ENCODE measurements at places on chromosomes 5 and 9.

- no peak for DNase-seq
These were observed 712 bp upstream of the HSPA4 start for GRCh38 chr5:133051061-133051541.

DNA sequence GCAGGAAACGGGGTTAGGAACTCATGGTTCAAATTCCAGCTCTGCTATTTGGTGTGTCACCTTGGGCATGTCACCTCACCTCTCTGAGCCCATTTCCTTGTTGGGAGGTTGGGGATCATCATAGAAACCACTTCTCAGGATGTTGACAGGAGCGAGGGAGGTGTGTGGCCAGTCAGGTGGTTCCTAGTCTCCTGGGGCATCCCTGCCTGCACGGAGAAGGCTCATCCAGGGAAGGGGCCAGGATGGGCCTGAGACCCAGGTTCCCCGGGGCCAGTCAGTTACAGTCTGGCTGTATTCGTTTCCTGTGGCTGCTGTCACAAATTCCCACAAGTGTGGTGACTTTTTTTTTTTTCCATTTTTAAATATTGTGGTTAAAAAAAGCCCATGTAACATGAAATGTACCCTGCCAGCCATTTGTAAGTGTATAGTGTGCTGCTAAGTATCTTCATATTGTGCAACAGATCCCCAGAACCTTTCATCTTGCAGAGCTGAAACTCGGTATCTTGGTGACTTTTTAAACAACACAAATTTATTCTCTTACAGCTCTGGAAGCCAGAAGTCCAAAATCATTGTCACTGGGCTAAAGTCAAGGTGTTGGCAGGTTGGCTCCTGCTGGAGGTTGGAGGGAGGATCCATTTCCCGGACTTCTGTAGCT, 78.7 kb upstream of the UNC5A start:
- peak; percentile 4 for DNase-seq

DNA sequence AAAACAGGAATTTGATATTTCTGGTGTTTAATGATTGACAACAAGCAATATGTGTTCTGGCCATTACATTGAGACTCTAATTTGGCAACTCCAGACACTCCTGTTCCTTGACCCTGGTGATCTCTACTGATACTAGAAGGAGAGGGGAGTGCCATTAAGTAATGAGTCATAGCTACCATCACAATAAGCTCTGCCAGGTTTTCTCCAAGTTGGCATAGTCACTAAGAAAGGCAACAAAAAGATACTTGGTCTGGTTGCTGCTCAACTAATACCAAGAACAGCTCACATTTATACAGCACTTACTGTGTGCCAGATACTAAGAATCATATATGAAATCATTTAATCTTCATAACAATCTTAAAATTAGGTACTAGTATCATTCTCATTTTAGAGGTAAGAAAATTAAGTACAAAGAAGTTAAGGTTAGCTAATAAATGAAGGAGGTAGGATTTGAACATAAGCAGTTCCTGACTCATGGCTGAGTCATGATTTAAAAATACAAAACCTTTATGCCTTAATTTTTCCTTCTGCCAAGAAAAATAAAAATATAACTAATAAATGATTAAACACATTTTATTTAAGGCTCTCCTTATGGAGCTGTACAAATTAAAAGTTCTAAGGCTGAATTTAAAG, 19.9 kb upstream of the PRXL2C start:
- DNase-seq: no peak

DNA sequence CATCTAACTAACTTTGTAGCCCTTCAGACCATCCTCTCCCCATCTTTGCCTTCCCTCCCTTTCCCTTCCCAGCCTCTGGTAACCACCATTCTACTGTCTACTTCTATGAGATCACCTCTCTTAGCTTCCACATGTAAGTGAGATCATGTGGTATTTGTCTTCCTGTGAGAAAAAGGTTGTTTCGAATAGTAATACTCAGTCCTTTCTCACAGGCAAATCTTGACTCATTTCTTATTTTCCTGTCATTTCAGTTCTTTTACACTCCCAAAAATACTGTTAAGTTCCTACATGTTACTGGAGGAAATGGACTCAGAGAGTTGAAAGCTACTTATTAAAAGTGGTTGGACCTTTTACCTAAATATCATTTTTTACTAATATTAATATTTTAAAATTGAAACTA, 82.1 kb downstream of the SLF1 start:
- DNase-seq: no peak

DNA sequence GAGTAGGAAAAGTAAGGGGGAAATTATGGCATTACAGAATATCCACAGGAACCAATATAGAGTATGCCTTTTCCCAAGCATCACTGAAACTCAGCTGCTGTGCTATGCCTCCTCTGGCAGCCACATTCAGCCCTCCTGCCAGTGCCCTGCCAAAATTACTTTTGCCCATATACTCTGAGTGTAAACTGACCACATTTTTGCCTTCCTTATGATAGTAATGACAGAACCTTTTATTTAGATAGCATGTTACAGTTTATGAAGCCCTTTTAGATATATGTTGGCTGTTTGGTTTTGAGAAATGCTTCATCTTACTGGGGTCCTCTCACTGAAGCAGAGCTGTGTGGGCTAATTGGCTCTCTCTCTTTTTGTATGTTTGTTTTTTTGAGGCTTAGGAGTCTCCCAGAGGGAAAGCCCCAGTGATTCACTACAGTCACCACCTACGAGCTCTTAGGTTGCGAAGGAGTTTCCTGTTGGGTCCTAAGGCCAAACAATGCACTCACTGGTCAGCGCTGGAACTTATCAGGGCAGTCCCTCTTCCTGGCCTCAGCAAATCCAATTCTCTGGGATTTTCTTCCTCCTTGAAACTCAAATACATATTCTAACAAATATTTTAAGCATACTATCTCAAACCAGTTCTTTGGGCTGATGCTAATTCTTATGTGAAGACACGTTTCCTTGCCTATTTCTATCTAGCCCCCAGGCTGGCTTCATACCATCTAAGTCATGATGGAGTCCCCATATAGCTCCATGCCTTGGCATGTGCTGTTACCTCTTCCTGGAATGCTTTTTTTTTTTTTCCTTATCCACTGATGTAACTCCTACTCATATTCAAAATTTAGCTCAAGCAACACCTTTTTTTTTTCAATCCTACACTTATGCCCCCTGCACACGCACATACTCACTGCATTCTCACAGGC, 3.7 kb downstream of the PHF24 start:
- no peak for DNase-seq

- peak; percentile 73 for DNase-seq
These were observed 5.1 kb downstream of the GDNF start for GRCh38 chr5:37834542-37835379.

DNA sequence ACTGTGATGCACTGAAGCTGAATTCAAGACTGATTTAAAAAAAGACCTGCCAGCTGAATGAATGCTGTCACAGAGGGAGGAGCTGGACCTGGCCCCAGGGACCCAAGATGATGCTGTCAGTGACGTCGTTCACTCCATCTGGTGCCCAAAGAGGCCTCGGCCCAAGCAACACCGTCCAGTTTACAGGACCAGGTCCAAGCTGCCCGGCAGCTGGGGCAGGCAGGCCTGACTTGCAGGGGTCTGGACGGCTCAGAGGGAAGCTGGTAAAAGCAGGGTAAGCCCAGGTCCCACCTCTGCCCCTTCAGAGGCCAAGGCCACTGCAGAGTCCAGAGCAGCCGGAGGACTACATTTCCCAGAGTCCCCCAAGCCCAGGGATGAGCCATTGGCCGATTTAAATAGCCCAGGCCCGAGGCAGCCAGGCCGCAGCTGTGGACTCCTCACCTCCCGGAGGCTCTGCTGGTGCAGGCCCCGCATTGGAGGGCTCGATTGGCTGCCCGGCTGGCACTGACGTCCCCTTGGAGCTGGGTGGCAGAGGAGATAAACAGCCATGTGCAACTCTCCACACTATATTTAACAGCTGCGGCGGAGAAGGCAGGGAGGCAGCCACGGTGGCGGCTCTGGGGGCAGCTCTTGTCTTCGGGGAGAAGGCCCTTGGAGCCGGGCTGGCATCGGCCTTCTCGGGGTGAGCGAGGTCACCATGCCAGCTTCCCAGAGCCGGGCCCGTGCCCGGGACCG, at the start of gene PLPP7:
PLPP7 (plus strand) TSS at position 423 of the 735 bp plus-strand sequence; CDS start at position 698, 275 bp downstream.
- peak; percentile 75 for DNase-seq

DNA sequence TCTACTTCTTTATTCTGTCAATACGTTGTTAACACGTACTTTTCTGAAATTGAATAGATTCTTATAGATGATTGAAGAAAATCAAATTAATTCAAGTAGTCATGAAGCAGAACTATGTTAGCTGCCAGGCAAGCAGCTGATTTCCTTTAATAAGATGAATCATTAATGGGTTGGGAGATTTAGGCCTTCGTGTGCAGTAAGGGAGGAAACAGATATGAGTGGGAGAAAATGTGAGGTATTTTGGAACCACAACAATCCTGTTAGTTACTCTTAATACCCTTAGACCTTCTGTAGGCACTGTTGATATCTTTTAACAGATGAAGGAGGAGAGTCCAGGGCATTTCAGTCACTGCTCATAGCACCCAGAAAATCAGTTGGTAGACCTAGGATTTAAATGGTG, 121.0 kb downstream of the AOPEP start:
- DNase-seq: no peak

DNA sequence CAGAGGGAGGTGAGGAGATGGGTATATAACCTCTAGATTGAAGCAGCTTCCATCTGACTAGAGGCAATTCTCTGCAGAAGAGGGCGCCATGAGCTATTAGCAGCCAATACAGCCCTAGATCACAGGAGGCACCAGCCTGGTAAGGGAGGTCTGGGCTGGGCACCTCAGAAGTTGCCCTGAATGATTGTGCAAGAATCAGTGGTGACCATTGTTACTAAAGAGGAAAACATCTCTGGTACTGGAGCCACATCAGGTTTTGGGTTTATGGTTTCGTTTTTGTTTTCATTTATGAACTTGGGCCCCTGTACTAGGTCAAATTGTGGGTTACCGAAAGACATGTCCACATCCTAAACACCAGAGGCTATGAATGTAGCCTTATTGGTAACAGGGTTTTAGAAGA, 342.0 kb downstream of the MLLT3 start:
- DNase-seq: peak; percentile 21

DNA sequence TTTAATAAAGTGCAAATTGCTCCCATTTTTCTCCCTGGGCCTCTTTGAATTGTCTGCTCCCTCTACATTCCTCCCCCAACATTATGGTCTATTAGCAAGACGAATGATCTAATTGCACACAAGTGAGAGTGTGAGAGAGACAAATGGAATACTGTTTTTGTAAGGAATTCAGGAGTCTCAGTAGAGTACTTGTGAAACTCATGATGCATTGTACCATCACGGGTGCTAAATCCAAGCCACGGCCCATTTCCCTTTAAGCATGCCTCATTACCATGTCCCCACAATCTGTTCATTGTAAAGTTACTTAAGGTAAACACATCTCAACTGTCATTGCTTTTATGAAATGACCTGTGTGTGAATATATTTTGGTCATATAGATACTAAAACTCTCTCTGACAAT, 62.8 kb downstream of the CD180 start:
- DNase-seq: no peak

- DNase-seq: no peak
These were observed 76.3 kb upstream of the PCSK1 start for GRCh38 chr5:96509316-96509715.

DNA sequence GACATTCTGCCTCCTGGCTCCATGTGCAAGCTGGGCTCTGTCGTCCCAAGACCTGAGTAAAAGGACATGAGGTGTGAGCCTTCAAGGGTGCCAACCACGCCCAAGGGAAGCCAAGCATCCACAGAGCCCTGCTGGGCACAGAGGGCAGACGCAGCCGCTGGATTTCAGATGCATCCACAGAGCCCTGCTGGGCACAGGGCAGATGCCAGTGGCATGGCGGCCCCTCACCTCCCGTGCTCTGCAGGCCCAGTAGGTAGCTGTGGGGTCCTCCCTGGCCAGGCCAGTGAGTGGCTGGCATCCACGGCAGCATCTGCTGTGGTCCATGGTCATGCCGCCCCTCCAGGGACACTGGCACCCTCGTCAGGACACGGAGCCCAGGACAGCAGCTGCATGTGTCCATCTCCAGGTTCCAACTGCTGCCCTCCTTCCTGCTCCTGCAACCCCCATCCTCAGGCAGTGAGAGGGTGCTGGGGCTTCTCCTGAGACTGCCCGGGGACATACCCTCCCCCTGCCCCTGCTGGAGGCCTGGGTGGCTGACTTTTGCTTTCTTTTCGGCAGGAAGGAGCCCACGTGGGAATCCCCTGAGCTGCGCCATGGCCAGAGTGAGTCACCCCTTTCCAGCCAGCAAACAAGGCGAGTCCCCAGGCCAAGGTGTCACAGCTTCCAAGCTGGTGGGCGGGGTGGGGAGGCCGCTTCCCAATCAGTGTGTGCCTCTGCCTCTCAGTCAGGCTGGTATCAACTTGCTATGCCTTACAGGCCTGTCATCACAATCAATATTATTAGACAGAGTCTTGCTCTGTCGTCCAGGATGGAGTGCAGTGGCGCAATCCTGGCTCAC, 4.0 kb upstream of the TRAF2 start:
- DNase-seq: no peak

DNA sequence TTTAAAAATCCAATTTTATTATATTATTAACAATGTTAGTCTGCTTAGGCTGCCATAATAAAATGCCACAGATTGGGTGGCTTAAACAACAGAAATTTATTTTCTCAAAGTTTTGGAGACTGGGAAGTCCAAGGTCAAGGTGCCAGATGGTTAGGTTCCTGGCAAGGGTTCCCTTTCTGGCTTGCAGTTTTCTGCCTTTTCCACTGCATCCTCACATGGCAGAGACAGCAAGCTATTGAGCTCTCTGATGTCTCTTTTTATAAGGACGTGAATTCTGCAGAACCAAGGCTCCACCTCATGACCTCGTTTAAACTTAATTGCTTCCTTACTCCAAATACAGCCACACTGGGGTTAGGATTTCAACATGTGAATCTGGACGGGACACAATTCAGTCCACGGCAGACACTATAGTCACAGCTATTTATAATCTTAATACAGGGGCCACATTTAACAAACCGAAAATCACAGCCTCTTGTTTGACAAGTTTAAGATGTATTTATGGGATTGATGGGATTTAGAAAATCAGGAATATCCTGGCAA, 174.9 kb upstream of the PUM3 start:
- DNase-seq: no peak

- DNase-seq: no peak
These were observed 73.2 kb downstream of the SH3PXD2B start for GRCh38 chr5:172380987-172381643.

- DNase-seq: no peak
These were observed 55.3 kb downstream of the RANBP17 start for GRCh38 chr5:170917113-170917512.

Data from WTC11 (cell line).